ENCODE measurements at places on chromosomes 12 and 14. TPM values are rescaled to one million over a fixed set of nuclear protein-coding genes. Genes with fewer than 3 reads are reported as not detected.
A peak's percentile ranks its signal among the peaks of the same experiment; 100 is the strongest.

- DNase-seq = no peak
Measured at GRCh38 chr14:101625336-101626097, 64.2 kb downstream of the DIO3 start.

The HPD gene
- total RNA-seq = not detected

DNA sequence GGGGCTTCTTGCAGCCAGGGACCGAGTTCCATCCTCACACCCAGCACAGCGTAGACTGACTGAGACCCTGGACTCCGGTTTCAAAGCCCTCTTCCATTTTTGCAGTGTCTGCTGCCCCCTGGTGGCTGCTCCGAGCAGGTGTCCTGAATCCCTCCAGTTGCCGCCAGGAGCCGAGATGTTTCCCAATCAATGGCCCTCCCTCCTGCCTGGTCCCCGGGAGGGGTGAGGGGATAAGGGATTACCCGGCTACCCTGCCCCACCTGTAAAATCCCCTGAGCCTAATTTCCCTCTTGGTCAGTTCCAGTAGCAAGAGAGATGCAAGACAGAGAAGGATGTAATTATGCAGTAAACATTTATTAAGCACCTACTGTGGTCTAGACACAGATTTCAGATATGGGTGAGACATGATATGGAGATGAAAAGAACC is 55.0 kb downstream of the PHETA1 start:
- DNase-seq = peak; percentile 35

- no peak for DNase-seq
Measured at GRCh38 chr12:6780573-6780972, 8.3 kb downstream of the LAG3 start.

The POTEG gene
- not detected for total RNA-seq

DNA sequence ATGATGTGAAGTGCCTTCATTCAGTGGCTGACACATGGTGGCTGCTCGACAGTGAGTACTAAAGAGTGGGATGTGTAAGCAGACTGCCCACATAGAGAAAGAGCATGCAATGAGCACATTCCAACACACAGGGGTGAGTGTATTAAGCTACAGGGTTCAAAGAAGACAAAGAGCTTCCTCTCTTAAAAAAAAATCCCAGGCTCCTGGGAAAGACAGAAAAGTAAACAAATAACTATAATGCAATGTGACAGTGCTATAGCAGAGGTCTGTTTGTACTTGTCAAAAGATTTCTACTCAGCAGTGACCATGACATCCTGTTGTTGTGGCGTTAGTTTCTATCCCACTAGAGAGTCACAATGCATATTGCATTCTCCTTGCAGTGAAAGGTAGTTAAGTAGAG is 12.4 kb upstream of the PCNX1 start:
- DNase-seq = no peak

The ESR2 gene
- total RNA-seq = 0.29 TPM

DNA sequence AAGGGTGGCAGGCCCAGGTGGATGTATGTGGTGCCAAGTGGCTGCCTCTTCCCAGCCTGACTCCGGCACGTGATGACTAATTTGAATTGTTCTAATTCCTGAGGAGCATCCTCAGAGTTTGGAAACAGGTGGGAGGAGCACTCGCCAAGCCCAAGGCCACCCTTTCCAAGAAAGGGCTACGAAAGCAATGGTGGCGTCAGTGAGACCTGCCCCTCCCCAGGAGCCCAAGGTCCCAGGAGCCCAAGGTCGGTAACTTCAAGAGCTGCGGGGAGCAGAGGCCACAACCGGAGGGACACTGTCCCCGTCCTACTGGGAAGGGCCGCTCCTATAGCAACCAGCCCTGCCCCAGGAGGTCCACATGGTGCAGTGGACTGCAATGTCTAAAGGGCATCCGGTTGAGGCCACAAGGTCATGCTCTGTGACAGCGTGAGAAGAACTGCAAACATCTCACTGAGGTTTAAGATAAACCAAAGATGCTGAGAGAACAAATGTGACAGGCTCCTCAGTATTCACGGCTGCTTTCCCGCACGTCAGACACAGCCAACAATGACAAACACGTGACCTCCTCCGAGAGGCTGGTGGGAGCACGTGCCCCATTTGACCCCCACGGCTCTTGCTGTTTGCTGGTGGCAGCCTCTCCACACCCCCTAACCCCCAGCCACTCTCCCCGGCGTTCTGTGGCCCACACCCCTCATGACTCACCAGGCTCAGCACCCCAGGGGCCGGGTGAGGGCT is 79.6 kb downstream of the ITPK1 start:
- no peak for DNase-seq

GRCh38 chr14:30681752-30682355 is 59.7 kb downstream of the SCFD1 start:
- DNase-seq = no peak

DNA sequence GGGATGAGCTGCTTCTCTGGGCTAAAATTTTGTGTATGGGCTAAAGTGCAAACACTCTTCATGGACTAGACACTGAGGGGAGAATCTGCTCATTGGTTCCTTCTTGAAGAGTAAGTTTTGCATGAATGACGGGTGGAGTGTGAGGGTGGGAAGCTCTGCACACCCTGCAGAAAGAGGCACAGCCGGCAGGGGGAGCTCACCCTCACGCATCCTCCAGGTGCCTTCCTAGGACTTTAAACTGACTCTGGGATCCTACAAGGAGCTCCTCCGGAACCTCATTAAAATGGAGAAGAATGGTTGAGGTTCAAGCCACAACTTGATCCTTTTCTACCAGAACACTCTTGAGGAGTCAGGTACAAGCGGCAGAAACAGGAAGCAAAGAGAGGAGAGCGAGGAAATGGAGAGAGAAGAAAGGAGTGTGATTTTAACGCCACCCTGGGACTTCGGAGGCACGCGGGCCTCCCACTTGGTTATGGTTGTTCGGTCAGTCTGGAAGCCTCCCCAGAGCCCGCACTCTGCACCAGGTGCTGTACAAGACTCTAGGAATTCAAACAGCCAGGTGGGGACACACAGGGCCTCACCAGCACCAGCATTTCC is 87.5 kb downstream of the SETD3 start:
- DNase-seq = no peak

The ALKBH1 gene
- 19.0 TPM for total RNA-seq

GRCh38 chr12:59329462-59329861 is 266.4 kb upstream of the SLC16A7 start:
- DNase-seq = no peak

DNA sequence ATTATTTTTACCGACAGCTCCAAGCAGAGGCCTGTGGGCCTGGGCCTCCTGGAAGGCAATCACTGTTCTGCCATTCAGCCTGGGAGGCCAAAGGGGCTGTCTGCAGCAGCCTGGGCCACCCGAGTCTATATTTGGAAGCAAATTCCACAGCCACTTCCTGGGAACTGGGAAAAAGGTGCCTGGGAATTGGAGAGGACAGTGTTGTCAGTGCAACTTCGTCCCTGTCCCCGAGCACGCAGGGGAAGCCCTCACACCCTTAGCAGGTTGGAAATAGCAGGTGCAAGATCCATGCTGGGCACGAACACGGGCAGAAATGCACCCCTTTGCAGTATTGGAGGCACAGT is 9.6 kb upstream of the TBX5 start:
- no peak for DNase-seq

GRCh38 chr12:64782191-64782876 is 23.1 kb upstream of the GNS start:
- DNase-seq = no peak

DNA sequence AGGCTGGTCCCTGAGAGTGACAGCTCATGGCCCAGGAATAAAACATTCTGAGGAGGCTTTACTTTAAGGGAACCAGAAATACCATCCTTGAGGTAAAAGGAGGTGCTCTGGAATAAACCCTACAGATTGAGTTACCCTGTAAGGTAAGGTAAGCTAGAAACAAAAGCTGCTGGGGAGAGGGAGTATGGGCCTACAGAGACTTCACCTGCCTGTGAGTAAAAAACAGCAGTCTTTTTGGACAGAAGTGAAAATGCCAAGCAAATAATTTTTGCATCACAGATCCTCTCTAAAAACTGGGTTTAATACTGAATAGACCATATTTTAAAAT is 41.2 kb downstream of the CORO1C start:
- no peak for DNase-seq

The DIO2 gene
- not detected for total RNA-seq

GRCh38 chr14:68807987-68808386 is 15.1 kb upstream of the ZFP36L1 start:
- DNase-seq = no peak

GRCh38 chr12:81095501-81096232 is 17.8 kb downstream of the ACSS3 start:
- DNase-seq = no peak

The C1QL4 gene
- not detected for total RNA-seq

Data from naive thymus-derived CD8-positive, alpha-beta T cell (primary cell).